ENCODE measurements at places on chromosomes 3 and 15.
A peak's percentile ranks its signal among the peaks of the same experiment; 100 is the strongest.

DNA sequence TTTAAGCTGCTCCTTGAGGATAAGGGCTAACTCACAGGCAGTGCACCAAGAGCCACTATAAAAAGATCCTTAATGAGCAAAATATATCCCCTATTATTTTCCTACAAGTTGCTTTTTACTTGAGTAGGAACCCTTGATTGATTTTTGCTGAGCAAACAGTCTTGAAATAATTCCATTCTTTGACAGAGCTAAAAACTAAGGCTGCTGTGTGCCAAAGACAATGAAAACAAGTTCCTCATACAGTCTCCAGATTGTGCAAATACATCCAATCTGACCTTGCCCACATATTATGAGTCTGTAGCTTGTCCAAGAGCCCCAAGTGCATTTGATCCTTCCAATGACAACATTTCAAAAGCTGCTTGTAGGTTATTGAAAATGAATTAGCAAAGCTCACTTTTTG, 15.0 kb downstream of the PRKAR2A start:
- DNase-seq: no peak

- DNase-seq: no peak
These were observed 39.6 kb downstream of the CBLB start for GRCh38 chr3:105829229-105829628.

DNA sequence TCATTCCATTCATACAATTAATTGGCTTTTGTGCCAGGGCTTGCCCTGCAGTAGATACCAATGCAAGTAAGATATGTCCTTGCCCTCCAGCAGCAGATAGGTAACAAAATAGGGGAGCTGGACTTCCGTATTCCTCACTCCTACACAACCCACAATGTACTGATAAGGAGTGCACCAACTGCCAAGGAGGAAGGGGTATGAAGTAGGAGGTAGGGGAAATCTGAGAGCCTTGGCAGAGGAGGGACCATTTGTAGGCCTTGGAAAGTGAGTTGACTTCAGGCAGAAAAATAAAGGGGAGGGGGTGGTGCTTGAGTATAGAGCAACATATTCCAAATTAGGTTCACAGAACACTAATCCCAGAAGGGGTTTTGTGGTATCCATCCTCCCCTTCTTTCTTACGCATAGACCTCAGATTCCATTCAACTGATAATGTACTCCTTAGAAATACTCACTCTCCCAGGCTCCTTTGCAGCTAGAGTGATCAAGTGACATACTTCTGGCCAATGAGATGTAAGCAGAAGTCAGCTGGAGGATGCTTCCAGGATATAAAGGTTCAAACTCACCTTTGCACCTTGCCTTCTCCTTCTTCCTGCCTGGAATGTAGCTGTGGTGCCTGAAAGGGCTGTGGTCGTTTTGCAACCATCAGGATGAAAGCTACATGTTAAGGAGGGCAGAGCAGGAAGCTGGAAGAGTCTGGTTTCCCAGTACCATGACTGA, 127.1 kb upstream of the SMAD3 start:
- DNase-seq: no peak

GRCh38 chr3:37913522-37913921, 51.8 kb downstream of the CTDSPL start:
- no peak for DNase-seq

DNA sequence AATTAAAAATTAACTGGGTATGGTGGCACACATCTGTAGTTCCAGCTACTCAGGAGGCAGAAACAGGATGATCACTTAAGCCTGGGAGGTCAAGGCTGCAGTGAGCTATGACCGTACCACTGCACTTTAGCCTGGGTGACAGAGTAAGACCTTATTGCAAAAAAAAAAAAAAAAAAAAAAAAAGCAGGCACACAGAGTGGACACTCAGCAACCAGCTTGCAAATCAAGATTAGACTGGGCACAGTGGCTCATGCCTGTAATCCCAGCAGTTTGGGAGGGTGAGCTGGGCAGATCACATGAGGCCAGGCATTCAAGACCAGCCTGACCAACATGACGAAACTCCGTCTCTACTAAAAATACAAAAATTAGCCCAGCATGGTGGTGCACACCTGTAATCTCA, 5.4 kb downstream of the CLN6 start:
- no peak for DNase-seq

- no peak for DNase-seq
These were observed 27.3 kb upstream of the PARL start for GRCh38 chr3:183911763-183912506.

DNA sequence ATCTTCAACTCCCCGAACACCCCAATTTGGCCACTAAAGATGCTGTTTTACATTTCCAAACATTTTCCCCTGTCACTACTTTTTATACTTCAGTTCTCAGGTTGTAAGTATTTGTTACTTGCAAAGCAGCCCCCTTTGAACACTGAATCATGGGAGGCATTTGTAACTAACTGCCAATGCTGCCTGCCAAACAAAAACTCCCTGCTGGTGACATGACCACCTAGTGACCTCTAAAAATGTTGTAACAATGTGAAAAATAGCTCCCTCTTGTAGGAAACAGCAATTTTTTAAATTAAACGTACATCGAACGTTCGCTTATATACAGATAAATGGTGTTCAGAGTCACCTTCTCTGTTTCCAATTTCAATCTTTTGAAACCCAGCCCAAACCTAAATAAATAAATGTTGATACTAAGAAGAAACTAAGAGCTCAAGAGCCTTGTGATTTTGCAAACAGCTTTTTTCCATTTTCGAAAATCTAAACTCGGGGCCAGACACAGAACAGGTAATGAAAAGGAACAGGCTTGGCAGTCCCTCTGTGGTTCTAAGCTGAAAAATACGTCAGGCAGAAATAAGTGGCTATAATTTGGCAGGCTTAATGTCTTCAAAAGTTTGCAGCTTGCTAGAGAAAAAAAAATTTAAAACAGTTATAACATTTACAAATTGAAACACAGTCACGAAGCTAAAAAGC, 268.6 kb upstream of the WNT5A start:
- DNase-seq: no peak

GRCh38 chr3:195609229-195609628, 25.5 kb upstream of the APOD start:
- no peak for DNase-seq

GRCh38 chr3:133457465-133458067, 57.7 kb downstream of the BFSP2 start:
- peak; percentile 31 for DNase-seq

DNA sequence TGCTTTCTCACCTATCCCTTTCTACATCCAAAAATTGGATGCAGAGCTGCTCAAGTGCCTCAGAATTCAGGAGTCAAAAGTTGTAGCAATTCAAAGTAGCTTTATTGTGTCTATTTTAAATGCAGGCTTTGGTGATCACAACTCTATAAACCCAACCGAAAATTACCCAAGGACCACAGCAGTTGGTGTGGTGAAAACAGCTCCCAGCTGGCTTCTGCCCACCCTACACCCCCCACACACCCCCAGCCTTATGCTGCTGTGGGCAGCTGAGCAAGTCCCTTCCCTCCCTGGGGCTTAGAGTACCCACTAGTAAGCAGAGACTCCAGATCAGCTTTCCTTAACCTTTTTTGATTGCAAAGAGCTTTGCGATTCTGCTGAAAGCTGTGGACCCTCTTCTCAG, 5.8 kb upstream of the HES1 start:
- DNase-seq: no peak

DNA sequence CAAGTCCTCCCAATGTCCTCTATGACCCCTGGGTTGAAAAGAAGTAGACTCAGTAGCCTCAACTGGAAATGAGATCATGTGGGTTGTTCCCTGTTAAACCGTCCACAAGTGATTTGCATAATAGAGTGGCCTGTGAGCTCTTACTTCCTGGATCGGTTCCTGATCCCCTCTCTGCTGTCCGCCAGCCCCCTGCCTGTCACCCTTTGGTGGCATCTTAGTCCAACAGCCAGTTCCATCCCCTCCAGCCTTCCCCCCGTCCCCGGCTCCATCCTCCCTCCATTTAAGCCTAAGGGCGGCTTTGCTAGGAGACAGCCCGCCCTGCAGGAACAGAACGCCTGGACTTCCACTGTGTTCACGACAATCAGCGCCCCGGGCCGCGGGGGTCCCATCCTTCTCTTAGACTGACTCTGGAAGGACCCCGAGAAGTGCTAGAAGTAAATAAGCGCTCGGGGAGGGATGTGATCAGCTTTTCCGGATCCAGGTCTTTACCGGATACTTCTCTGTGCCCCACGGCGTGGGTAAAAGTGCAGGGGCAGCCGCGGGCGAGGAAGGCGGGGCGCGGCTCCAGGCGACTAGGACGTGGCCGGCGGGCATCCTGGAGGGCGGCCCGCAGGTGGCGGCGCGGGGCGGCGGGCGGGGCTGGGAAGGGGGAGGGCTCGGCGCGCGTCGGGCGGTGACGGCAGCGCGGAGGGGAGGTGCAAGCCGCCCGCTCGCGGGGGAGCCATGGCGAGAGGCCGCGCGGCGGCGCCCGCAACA, 51.2 kb upstream of the ULK4 start:
- peak; percentile 85 for DNase-seq

DNA sequence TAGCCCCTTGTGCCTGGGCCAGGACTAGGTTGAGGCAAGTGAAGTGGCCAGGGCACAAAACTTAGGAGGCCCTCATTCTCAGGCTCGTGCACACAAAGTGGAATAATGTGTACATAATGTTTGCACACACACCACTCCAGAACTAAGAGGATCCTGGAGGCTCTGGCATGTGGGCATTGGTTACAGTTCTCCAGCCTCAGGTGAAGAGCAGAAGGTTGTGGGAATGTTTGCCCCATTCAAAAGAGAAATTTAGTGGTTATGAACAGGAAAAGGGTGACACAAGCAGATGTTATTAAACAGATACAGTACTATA, 31.3 kb downstream of the ASB7 start:
- DNase-seq: no peak

DNA sequence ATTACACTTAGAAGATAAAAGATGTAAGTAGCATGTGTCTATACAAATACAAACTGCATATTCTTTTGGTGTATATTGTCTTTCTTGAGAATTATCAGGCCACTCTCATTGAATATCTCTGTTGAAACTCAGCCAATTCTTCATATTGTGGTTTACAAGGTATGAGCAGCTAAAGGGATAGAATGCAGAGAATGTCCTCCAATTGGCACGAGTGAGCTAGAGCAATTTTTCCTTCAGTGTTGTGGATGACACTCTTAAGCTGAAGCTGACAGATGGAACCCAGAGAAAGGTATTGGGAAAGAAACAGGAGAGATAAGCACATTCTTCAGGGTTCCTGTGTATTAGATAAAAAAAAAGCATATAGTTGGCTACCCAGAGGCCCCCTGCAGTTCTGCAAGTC, 453.1 kb downstream of the EPHA3 start:
- no peak for DNase-seq

- DNase-seq: no peak
These were observed 3.5 kb upstream of the ACAP2 start for GRCh38 chr3:195446359-195446758.

GRCh38 chr15:78272316-78272715, 8.0 kb downstream of the DNAJA4 start:
- DNase-seq: no peak

DNA sequence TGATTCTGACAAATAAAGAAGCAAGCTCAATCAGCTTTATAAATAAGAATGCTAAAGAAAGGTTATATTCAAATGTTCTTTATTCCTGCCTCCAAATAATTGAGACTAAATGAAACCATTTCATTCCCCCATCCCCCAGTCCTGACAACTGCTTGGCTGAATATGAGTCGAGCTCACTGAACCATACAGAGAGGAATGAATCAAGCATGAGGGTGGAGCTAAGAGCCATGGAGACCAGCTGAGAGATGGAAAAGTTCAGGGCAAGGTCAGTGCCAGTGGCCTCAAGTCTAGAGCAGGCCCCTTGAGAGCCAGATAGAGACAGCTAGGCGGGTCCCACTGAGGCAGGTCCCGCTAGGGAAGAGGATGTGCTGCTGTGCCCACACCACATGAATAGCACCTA, 188.7 kb upstream of the EIF1B start:
- peak; percentile 8 for DNase-seq

DNA sequence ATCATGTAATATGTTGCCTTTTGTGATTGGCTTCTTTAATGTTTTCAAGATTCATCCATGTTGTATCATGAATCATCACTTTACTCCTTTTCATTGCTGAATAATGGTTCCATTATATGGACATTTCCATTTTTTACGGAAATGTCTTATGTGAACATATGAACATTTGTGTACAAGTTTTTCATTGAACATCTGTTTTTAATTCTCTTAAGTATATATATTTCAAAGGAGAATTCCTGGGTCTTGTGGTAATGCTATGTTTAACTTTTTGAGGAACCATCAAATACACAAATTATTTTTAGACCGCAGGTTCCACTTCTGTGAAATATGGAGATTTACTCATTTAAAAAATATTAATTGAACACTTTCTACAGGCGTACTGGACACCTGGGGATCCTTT, 85.7 kb downstream of the ARIH1 start:
- no peak for DNase-seq

DNA sequence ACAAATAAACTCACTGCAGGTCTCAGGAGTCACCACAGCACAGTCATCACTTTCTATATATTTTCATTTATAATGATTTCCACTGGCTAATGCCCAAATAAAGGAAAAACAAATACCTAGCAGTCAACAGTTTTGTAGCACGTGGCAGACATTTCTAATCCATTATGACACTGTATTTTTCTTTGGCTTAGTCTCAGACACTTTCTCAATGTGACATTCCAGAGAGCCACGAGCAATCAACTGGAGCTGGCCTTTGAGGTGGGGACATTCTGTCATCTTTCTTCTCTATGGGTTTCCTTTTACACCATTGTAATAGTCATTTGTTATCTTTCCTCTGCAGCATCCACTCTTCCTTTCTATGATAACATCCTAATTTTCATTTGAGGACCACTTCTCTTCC, 119.7 kb downstream of the WNT5A start:
- no peak for DNase-seq

DNA sequence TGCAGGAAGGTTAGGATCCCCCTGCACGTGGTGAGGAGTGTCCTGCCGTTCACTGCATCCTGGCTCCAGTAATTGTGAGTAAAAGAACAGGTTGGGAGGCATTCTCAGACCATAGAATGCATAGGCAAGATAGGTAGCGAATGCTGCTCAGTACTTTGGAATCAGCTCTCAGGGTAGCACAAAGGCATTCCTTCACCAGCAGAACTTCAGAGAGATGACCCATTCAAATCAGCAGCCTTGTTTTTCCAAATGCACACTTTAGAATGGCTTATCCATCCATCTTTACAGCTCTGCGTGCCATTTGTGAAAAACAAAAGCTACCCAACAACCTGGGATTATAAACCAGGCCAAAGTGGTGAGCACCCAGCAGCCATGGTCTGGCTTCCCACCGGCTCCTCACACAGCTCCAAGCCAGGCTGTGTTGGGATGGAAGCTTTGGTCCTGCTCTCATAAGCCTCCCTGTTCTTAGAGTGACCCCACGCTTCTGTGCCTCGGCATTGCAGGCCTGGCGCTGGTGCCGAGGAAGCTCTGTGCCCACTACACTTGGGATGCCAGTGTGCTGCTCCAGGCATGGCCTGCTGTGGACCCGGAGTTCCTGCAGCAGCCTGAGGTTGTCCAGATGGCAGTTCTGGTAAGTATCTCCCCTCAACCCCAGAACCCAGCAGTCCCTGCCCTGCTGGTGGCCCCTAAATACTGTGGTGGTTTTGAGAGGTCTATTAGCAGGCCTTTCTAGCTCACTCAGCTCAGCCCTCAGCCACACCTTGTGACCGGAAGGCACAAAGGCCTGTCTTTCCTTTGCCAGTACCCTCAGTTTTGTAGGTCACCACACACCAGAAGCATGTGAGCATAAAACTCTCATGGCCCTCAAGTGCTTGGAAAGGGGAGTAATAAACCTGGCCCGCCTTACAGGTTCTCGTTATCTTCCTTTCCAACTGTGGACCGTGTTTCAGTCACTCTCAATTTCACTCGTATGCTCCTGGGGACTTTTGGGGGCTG, 52.9 kb upstream of the LIMD1 start:
- DNase-seq: no peak

All from lung microvascular endothelial cell (primary cell).